ENCODE measurements at places on chromosomes 7 and 10. TPM values are rescaled to one million over a fixed set of nuclear protein-coding genes. Genes with fewer than 3 reads are reported as not detected.

DNA sequence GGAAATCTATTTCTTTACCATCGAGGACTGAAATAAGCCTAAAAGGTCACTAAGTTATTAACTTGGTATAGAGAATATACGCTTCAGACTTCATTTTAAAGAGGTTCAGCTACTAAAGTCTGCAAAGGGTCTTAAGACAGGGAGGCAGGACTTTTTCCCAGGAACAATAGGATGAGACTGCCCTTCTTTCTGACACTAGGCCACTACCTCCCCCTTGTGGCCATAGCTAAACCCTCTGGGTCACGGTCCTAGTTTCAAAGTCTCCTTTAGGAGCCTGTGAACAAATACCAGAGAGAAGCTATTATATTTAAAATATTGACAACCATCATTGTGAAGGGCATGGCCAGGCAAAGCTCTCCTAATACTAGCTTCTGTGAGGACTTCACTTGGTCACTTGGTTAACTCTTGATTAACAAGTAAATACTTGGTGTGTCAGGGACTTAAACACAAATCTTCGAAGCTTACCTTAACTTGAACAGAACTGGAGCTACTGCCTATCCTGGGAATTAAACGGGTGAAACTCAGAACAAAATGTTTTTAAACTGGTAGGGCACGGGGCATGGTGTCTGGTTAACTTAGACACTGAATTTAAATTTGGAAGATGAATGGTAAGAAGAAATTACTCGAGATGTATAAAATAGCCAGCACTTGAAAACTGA, 75.6 kb downstream of the CCDC6 start:
- peak; percentile 19 for DNase-seq

DNA sequence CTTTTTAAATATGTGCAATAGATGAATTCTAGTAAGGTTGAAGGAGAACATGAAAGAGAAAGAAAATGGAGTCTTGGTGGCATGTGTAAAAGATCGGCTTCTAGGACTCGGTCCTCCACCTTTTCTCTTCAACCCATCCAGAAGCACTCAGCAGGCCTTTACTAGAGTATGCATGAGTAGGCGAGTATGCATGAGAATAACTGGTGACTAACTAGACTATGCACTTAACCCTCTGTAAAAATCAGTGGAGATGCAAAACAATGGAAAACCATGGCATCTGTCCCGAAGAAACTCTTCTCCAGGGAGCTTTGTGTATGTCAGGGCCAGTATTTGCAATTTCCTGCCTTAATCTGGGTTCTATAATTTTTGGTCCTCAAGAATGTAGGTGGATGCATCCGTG, 40.0 kb upstream of the GRB10 start:
- DNase-seq: no peak

DNA sequence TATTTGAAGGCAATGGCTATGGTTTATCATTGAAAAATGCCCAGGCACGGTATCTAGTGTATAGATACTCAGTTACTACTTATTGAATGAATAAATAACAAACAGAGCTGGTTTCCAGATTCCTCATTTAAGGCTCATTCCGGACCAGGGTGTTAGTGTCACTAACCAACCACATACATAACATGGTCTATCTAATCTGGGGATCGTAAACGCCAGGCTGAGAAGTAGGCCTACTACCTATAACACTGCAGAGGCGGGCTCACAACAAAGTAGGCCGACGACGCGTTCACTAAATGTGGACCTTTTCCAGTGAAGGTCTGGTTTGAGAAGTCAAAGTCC, 423 bp downstream of the LSM5 start:
- no peak for DNase-seq

GRCh38 chr10:20485554-20485953, 411.6 kb downstream of the NEBL start:
- no peak for DNase-seq

The PDK4 gene
- total RNA-seq: not detected

DNA sequence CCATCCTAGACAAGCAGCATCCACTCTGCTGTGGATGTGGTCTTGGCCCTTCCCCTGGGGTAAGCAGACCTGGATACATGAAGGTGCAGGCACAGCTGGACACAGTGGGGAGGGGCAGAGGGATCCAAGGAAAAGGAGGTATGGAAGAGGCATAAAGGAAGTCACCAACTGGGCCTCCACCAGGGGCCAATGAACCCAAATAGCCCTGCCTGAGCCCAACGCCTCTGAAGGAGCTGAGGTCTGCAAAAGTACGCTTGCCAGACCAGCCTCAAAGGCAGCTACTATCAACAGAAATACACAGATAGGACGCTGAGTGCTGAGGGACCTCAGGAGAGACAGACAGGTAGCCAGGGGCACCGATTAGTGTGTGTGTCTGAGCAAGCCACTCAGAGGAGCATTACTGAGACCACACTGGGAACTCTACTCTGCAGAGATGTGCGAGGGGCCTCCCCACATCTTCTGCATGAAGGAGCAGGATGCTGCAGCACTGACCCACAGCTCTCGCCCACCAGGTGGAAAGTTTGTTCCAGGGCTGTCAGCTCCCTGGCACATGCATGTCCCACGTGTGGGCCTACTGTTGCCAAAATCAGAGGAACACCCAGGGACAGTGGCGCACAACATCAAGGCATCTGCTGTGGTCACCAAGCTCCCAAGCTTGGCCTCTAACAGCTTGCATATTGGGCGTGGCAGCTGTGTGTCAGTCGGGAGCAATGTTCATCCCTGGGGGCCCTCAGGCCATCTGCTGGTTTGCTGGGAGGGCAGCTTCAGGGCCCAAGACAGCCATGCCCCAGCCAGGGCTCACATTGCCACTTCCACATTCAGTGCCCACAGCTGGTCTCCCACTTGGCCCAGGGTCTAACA, 40.0 kb downstream of the MKI67 start:
- no peak for DNase-seq

The MOGAT3 gene
- not detected for total RNA-seq

DNA sequence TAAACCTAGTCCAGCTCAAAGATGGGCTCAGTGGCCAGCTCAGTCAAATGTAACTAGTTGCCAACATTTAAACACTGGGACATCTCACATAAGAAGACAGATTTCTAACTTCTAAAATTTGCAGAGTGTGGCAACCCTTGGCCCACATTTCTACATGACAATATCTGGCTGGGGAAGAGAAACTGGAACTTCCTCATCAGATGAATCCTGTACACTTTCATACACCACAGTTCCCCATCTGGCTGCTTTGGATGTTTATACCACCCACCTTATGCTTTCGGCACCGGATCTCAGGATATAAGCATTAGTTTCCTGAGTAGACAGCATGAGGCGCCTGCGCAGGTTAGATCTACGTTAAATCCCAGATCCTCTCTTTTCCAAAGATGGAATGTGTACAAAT, 199.3 kb downstream of the PRKG1 start:
- DNase-seq: no peak

GRCh38 chr10:30980951-30981616, 50.6 kb downstream of the ZNF438 start:
- DNase-seq: no peak

DNA sequence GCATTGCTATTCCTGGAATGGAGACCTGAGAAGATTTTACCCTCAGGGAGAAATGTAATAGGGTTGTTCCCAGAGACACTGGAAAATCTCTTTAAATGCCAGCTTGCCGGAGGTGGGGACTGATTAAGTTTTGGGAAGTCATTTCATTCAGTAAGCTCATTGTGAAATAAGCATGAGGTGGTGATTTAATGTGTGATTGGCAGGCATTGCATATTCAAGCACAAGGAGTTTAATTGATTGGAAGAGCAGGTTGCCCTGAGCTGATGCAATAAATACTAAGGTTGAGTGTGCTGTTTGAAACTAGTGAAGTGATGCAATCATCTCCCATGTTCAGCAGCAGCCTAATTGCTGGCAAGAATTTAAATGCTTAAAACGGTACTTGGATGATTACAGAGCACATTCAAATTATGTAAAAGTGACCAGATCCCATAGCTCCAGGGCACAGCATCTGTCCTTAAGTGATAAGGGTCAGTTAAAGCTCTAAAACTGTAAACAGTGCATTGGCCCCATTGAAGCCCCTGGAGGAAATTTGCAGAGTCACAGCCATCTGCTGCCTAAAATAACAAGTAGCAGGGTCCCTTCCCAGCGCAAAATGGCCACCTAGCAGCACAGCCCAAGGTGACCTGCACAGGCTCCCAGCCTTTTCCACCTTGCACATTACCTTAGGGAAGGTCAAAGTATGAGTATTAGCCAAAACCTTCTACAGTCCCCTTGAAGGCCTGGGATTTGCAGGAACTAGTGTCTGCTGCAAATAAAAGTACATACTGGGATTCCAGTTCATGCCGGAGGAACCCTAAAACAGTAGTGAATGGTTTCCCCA, 92.1 kb downstream of the CCDC71L start:
- peak; percentile 23 for DNase-seq

The HMX3 gene
- 1.2 TPM for total RNA-seq

The RBAK gene
- total RNA-seq: 14.8 TPM

DNA sequence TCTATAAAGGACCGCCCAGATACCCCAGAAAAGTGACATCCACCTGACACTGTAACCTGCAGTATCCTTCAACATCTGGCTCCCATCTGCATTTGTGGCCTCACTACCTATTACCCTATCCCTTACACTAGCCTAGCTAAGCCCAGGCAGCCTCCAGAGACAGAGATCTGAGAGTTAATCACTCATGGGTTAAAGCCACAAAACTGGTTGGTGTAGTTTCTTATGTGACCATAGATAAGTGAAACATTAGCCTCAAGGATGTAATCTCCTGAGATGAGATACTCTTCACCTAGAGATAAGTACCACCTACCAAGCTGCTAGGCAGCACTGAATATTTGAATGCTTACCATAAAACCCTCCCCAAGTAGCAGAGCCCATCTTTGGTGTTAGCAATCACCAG, 35.4 kb downstream of the CTTNBP2 start:
- no peak for DNase-seq

DNA sequence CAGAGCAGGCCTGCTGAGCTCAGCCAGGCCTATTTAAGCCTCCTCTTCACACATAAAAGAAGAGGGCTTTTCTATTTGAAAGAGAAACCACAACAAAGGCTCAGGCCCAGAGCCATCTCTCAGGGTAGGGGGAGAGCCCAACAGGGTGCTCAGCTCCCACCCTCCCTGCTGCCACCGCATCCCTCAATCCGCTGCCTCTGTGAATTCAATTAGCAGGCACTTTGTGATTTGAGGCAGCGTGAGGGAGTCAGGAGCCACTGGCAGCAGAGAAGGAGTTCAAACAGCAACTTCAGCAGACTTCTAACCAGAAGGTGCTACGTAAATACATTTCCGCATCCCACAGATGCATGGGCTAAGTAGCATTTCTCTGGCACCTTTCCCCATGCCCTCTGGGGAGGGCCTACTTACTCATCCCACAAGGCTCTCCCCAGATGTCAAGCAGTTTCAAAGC, 45.2 kb downstream of the LRRC20 start:
- no peak for DNase-seq

DNA sequence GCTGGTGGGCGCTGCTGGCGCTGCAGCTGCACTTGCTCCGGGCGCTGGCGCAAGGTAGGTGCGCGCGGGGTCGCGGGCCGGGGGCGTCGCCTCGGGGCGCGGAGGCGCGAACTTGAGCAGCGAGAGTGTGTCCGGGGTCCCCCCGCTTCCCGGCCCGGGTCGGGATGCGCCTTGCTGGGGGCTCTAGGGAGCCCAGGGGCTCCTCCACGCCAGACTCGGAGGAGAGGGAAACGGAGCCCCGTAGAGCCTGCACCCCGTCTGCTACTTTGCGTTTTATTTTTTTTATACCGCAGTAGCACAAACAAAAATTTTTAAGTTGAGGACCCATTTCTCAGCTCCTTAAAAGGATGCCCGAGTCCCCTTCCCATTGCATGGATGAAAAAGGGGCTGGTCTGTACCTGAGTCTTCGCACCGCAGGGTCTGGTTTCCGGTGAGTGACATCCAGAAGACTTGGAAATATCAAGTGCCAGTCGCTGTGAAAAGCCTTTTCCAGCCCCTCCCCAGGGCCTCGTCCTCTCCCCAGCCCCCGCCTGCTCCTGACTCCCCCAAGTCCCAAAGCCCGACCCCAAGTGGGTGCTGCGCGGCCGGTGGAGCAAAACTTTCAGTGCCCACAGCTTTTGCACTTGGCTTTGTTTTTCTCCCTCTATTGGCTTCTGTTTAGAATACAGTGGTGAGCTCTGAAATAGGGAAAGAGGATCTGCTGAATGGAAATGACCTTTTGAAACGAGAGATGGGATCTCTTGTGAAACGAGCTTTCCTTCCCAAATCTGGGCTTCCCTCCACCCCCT, 973 bp downstream of the SDK1 start:
- peak; percentile 16 for DNase-seq

DNA sequence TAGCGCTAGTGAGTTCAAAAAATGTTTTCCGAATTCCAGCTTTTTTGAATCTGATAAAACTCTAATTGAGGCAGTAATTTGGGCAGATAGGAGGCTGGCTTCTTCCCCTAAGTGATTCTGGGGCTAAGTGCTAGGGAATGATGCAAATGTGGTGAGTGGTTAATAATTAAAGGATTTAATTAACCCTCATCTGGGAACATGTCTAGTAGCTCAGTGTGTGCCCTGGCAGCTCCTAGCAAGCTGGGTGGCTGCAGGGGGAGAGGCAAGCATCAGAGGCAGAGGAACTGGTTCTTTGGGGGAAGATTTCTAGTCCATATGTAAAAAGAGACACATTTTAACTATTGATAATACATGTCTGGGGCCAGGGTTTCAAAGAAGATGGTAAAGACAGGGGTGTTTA, 354.5 kb downstream of the WDR11 start:
- no peak for DNase-seq
